Fibroblast of lung (primary cell): ENCODE measurements at places on chromosomes 5 and 9. TPM values are rescaled to one million over a fixed set of nuclear protein-coding genes. Genes with fewer than 3 reads are reported as not detected.

C9 gene
- 0.06 TPM in 1 of 2 replicates, not detected in the other for polyA plus RNA-seq

CFAP90 gene
- polyA plus RNA-seq = not detected in 2 replicates

GZMA gene
- not detected in 2 replicates for polyA plus RNA-seq

DIPK1B gene
- polyA plus RNA-seq = 0.16 and 0.34 TPM in 2 replicates

EIF4EBP3 gene
- polyA plus RNA-seq = 3.0 and 3.1 TPM in 2 replicates

DND1 gene
- 0.15 and 0.21 TPM in 2 replicates for polyA plus RNA-seq

DRD1 gene
- 0.19 and 1.5 TPM in 2 replicates for polyA plus RNA-seq

OR1Q1 gene
- 0.14 and 0.17 TPM in 2 replicates for polyA plus RNA-seq

C9orf50 gene
- polyA plus RNA-seq = 0.14 and 0.16 TPM in 2 replicates

C9orf57 gene
- not detected in 2 replicates for polyA plus RNA-seq

FCN2 gene
- not detected in 2 replicates for polyA plus RNA-seq

TSLP gene
- 4.6 and 20.6 TPM in 2 replicates for polyA plus RNA-seq

SPAG8 gene
- 0.62 and 0.64 TPM in 2 replicates for polyA plus RNA-seq

RASGEF1C gene
- 0.03 TPM in 1 of 2 replicates, not detected in the other for polyA plus RNA-seq

TIMD4 gene
- not detected in 2 replicates for polyA plus RNA-seq

SHOC1 gene
- polyA plus RNA-seq = 0.02 and 0.11 TPM in 2 replicates

EQTN gene
- polyA plus RNA-seq = not detected in 2 replicates

PDCD1LG2 gene
- polyA plus RNA-seq = 15.7 and 16.9 TPM in 2 replicates

CLIC3 gene
- 0.98 and 1.5 TPM in 2 replicates for polyA plus RNA-seq

OTULINL gene
- polyA plus RNA-seq = 0.76 and 2.4 TPM in 2 replicates

TRIM7 gene
- 4.7 and 6.9 TPM in 2 replicates for polyA plus RNA-seq

MTRR gene
- 40.5 and 45.1 TPM in 2 replicates for polyA plus RNA-seq

SLC36A3 gene
- not detected in 2 replicates for polyA plus RNA-seq

SHB gene
- polyA plus RNA-seq = 9.9 and 16.9 TPM in 2 replicates

MEGF10 gene
- polyA plus RNA-seq = 0.02 and 0.09 TPM in 2 replicates

PCDHGB7 gene
- 11.3 and 15.3 TPM in 2 replicates for polyA plus RNA-seq

C6 gene
- polyA plus RNA-seq = 0.07 TPM in 1 of 2 replicates, not detected in the other
